Fibroblast of villous mesenchyme (primary cell): ENCODE measurements at places on chromosomes 7 and 10. TPM values are rescaled to one million over a fixed set of nuclear protein-coding genes. Genes with fewer than 3 reads are reported as not detected.

DNA sequence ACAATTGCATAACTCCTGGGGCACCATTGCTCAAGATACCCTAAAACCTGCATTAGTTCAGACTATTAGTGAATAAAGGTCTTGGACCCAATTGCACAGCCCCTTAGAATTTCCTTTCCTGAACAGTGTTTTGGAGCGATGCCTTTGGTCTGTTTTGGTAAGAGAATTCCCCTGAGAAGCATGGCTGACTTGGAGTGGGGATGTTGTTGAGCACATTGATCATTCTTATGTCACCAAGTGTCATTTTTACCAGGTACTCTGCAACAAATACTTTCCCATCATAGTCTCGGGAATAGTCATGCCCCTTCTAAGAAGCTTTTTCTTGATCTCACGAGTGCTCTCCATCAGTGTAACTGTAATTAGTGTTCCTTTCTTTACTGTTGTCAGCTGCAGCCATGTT lies 229.7 kb downstream of the GFRA1 start:
- no peak for DNase-seq

DNA sequence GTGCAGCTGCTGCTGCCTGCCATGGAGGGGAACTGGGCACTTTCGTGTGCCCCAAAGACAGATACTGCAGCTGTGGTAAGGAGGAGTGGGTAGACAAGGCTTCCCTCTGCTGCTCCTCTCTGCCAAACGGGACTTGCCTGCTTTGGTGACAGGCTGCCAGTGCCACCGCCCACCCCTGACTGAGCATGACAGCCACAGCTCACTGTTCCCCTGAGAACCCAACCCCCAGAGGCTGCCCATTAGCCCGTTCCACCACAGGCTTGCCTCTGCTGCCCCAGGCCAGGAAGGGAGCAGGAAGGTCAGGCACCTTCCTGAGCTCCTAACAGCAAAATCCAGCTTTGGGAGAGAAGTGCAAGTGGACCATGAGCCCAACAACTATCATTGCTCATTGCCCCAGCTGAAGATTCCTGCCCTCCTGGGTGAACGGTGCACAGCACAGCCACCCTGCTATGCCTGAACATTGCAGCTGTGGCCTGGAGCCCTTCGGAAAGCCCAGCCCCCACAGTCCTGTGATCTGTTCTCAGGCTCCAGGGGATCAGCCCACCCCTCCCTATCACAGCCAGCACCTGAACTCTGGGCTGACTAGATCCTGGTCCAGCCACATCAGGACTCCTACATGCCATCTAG lies 58.7 kb upstream of the ANTXRL start:
- DNase-seq = no peak

The MACC1 gene
- under 0.01 TPM in 2 replicates for total RNA-seq

- DNase-seq = no peak
Observed at GRCh38 chr10:132570771-132571649, 33.4 kb downstream of the INPP5A start.

The CD36 gene
- 1.3 and 4.3 TPM in 2 replicates for total RNA-seq

GRCh38 chr7:36855330-36855729 lies 131.0 kb upstream of the AOAH start:
- no peak for DNase-seq
